ENCODE measurements at places on chromosomes 6 and 20.

DNA sequence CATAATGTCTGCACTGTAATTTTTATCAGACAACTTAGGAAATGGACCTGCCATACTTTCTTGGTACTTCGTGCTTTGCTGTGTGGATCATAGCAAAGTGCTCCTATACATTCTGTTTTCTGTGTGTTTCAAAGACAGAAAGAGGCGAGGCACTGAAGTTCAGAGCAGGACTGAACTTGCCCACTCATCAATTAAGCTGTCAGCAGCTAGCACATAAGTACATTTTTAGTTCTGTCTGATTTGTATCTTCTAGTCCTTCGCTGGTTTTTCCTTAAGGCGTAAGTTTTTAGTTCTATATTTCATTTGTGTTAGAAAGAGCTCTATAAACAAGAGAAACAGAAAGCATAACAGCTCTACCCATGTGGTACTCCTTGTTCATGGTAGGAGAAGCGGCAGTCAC, 42.1 kb downstream of the MAP3K4 start:
- no peak for DNase-seq

DNA sequence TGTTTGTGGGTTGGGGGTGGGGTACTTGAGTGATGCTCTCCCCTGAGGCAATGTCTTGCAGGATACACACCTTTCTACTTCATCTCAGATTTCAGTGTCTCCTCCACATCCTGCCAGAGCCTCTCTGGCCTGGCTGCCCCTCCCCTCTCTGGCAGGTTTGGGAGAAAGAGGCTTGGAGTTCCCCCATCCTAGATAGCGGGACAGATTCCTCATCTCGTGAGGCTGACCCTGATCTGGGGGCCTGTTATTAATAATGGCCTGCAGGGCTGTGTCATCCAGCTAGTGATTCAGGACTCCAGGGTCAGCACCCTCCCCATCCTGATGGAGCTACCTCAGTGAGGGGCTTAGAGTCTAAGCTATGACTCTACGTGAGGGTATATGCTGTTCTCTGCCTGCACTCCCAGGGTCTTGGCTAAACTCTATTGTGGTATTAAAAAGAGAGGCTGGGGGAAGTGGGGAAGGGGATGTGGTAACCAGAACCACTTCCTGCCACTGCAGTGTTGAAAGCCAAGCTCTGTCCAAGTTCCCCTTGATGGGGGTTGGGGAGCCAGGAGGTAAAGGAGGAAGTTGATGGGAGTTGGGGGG, 3.7 kb upstream of the MMP9 start:
- DNase-seq: no peak

- DNase-seq: no peak
These were observed 79.0 kb upstream of the RGS17 start for GRCh38 chr6:153210083-153210482.

DNA sequence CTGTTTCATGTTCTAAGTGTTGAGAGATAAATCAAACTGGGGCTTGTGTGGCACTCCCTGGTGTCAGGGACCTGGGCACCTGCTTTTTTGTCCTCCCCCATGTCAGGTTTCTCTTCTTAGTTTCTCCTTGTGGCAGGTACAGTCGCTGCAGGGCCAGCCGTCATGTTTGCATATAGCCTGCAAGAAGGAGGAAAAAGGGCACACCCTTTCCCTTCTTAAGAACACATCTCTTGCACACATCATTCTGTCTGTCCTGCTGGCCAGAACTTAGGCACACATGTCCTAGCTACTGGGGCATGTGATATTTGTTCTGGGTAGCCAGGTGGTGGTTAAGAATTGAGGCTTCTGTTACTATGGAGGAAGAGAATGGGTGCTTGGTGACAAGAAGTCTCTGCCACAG, 27.9 kb downstream of the CDC5L start:
- no peak for DNase-seq

DNA sequence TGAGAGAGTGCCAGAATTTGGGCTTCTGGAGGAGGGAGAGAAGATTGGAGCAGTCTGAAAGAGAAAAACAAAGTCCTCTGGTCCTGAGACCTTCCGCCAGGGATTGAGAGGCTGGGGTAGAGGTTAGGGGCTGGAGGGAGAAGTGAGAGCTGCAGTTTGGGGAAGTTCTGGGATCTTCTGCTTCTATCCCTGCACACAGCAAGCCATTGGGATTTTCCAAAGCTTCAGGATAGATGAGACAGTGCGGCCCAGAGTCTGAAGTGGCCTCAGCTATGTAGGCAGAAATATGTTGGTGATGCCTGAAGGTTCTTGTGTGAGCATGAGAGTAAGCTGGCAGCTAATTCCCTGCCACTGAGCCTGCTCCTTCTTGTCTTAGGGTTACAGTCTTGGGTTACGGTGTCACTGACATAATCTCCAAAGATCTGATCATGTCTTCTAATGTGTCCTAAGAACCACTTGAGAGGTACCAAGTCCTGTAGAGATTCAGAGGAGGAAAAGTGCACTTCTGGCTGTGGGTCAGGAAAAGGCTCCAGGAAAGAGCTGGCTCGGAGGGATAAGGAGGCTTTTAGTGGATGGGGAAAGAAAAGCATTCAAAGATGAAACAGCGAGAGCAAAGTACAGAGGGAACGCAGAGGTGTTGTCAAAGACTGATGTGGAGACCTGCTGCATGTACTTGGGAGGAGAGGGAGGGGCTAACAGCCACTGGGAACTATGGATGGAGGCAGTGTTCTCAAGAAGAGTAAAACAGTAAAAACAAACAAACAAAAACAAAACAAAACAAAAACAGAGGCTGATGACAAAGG, 131.1 kb upstream of the MYLIP start:
- no peak for DNase-seq

DNA sequence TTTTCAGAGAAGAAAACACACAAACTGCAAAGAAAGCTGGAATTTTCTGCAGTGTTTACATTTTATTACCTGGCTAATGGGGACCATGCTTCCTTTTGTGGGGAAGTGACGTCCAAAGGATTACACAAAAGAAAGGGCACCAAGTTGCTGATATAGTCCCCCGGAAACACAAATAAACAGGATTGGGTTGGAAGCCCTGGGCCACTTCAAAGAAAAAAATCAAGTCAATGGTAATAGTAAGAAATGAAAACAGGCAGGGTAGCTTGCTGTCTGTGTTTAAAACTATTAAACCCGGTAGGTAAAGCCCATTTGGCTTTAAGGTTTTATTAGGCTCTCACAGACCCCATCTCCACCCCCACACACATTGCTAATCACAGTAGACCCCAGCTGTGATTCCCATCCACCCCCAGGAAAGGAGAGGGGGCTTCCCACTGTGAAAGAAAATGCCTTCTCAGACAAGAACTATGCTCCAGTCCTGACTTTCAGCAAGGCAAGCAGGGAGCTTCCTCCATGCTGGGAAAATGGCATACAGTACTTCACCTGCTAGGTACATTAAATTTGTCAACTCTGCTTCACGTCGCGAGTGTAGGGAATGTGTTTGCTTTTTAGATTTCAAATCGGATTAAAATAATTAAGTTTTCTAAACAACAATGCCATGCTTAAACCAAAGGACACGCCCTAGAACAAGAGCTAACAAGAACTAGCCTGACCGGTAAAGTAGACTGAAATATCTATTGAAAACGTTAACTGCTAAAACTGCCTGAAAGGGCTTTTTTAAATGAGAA, 1.1 kb downstream of the PERP start:
- no peak for DNase-seq

Data from hypothalamus (tissue), 51 donors.